AG20443 (cell line): ENCODE measurements at places on chromosomes 7 and 10.

GRCh38 chr7:45578022-45578421, 3.9 kb downstream of the ADCY1 start:
- DNase-seq = no peak

DNA sequence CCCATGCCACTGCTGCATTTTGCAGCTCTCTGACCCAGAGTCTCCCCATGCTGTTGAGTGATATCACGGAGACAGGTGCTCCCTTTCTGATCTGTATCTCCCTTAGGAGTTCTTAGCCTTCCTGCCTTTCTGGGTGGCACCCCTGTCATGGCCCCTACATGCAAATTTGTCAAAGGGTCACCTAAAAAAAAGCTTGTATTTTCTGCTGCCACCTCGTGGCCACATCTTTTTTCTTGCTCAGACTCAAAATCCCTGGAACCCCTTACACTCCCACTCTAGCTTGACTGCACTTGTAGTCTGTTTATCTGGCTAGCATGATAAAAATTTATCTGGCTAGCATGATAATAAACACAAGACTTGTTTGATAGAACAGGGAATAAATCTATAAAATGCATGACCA, 809.1 kb downstream of the SORCS1 start:
- DNase-seq = peak; percentile 8

- DNase-seq = no peak
Measured at GRCh38 chr10:132386419-132386831, 10.6 kb upstream of the PWWP2B start.

- DNase-seq = no peak
Measured at GRCh38 chr10:35690534-35690933, 48.4 kb upstream of the FZD8 start.

DNA sequence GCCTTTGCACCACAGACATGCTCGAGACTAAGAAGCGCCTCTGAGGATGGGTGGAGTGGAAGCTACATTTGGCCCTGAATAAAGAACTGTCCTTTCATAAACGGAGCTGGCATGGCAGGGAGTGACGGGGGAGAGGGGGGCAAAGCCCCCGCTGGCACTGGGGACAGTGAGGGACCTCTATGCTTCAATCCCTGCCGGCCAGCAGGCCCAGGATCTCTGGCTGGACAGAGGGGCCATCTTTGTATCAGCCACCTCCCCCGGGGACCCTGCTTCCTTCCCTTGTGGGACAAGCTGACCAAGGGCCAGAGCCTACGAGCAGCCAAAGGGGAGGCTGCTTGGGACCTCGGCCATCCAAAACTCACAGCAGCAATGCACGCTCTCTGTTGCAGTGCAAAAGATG, 28.2 kb upstream of the ECHDC3 start:
- no peak for DNase-seq

DNA sequence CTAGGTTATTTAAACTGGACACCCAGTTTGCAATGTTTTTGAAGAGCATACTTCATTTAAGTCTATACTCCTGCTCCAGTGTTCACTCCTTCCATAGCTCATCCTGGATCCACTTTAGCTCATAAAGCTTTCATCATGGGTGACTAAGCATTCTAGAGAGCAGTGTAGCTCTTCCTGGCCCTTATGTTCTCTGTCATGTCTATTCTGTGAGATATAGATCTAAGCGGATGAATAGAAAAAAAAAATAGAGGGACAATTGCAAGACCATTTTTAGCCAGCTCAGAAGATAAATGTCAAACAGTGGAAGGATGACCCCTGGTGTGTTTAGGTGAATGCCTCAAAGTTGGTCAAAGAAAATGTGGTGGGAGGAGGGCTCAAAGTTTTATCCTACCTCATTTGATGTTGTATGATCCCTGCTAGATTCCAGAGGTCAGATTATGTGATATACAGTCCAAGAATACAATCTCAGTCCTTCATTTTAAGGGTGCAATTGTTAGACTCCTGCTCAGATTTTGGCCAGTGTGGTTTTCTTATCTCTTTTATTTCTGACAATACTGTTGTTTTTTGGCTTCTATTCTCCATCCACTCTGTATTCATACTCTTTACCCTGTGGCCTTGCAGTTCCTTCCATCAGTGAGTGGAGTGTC, 7.5 kb upstream of the HECW1 start:
- no peak for DNase-seq

DNA sequence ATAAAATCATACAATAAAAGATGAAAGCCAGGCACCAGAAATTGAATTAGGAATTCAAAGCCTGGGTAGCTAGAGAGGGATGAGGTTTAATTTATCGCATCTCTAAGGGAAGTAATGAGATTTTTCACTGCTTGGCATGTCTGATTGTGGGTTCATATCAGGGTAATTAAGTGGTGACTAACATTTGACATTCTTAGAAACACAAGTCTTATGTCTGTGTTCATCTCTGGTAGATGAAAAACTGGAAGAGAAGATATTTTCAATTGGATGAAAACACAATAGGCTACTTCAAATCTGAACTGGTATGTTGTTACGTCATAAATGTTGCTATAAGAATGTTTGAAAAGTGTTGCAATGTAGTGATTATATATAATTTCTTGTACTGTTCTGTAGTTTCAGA, 36.8 kb upstream of the ARMS2 start:
- DNase-seq = peak; percentile 17

- DNase-seq = no peak
Measured at GRCh38 chr10:86703176-86703575, 34.9 kb downstream of the LDB3 start.

DNA sequence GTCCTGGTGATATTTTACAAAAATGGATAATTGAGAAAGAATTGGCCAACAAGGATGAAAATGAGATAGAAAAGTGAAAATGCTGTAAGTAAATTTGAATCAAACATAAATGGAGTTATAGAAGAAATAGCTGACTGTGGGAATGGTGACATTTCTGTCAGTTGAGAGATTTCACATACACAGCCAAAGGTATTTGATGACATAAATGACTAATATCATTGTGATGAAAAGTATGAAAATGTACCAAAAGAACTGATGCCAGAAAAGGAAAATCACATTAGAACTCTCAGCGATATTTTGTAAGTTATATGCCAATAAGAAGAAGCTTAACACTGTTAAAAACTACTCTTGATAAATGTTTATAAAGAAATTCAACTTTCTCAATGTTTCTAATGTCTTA, 54.9 kb downstream of the TFPI2 start:
- DNase-seq = no peak

GRCh38 chr7:74083117-74083876, at the start of gene LIMK1:
Gene LIMK1 (plus strand): TSS chr7:74083804. CDS start chr7:74083991, 187 bp downstream.
- DNase-seq = peak; percentile 97

DNA sequence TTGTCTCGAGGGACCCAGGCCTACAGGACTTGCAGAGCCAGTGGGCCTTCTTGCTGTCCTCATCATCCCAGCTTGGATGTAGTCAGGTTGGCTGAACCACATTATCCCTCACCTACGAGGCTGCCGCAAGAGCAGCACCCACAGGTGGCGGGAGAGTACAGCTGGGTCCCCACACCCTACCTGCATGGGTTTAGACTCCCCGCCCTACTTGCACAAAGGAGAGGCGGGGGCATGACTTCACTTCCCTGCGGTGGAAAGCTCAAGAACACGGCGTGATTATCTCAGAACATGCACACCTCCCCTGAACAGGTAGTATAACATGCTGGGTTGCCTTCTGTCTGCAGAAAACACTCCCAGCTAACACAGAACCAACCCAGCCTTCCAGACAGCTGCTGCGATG, 57.5 kb downstream of the CTBP2 start:
- DNase-seq = no peak

GRCh38 chr7:103597606-103598005, 151.6 kb upstream of the SLC26A5 start:
- DNase-seq = no peak

GRCh38 chr10:59234816-59235429, 58.5 kb downstream of the PHYHIPL start:
- DNase-seq = peak; percentile 17

DNA sequence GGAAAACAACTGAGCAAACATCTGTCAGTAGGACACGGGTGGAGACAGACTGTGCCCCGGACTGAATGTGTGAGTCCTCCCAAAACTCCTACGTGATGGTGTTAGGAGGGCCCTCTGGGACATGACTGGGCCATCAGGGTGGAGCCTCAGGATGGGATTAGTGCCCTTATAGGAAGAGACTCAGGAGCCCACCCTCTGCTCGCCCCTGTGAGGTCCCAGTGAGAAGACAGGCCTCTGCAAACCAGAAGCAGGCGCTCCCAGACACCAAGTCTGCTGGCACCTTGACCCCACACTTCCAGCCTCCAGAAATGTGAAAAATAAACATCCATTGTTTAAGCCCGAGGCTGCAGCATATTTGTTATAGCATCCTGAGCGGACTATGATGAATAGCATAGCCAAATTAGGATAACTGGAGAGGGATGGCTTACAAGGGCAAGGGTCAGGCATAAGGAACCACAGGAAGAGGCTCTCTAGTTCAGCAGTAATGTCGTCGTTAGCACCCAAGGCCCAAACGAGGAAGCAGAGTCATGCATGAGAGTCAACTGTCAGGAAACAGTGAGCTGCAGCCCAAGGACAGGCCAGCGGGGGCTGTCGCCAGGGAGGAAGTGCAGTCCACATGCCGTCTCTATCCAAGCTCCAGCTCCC, 50.6 kb downstream of the PTPRN2 start:
- DNase-seq = no peak

- peak; percentile 39 for DNase-seq
Measured at GRCh38 chr7:46854958-46855473, 726.9 kb downstream of the TNS3 start.

DNA sequence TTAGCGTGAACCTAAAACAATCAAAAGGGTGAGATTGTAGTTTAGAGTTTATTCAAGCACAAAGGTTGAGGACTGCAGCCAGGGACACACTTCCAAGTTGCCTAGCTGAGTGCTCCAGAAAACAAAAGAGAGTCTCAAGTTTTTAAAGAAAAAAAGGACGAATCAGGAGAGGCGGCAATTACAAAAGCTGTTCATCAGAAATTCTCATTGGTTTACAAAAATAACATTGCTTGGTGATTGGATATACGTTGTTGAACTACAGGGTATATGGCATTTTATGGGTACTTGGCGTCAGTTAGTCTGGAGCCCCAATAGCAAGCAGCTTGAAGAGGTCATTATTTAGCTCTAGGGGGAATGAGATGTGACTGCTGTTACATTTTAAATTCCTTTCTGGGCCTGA, 11.5 kb downstream of the ZNF438 start:
- DNase-seq = no peak

- DNase-seq = no peak
Measured at GRCh38 chr10:78540355-78541076, 506.9 kb downstream of the RPS24 start.

GRCh38 chr10:30476511-30477155, 42.6 kb downstream of the MAP3K8 start:
- no peak for DNase-seq

DNA sequence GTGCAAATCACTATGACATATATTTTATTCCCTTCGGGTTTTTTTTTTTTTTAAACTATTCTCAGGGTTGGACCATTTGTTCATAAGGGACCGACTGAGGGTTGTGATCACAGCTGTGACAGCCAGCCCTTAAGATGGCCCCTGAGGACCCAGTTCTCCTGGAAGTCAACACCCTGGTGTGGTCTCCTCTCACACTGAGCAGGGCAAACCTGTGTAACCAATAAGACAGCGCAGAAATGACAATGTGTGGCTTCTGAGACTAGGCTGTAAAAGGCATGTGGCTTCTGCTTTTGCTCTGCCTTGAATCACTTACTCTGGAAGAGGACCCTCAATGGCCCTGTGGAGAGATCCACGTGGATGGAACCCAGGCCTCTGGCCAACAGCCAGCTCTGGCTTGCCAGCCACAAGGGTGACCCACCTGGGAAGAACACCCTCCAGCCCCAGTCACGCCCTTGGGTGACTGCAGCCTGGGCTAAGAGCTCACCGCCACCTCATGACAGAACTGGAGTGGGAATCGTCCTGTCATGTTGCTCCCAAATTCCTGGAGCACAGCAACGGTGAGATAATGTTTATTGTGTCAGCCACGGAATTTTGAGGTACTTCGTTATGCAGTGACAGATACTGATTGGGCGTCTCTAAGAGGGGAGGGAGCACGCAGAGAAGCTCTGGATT, 127.1 kb downstream of the CLEC2L start:
- no peak for DNase-seq

- DNase-seq = no peak
Measured at GRCh38 chr7:19327018-19327417, 181.8 kb upstream of the FERD3L start.

DNA sequence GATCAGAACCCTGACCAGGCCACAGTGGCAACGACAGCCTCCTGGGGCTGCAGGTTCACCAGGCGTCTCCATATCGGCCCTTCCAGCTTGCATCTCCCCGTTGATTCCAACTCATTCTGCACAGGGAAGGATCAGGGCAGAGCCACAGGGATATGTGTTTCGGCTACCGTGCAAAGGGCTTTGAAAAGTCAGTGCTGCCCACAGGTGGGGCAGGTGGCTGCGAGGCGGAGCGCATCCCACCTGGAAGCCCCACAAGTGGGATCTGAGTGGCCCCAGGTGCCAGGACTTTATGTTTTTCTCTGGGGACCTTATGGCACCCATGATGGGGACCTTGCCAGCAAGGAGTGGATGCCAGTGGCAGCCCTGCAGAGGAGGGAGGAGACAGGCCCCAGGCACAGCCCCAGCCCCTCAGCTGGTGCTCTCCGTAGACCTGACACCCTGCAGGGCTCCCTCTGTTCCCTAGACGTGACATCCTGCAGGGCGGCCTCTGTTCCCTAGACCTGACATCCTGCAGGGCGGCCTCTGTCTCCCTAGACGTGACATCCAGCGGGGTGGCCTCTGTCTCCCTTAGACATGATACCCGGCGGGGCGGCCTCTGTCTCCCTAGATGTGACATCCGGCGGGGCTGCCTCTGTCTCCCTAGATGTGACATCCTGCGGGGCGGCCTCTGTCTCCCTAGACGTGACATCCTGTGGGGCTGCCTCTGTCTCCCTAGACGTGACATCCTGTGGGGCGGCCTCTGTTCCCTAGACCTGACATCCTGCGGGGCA, 189.4 kb downstream of the ELFN1 start:
- no peak for DNase-seq
